Foreskin keratinocyte (primary cell): ENCODE measurements at places on chromosomes 4 and X. TPM values are rescaled to one million over a fixed set of nuclear protein-coding genes. Genes with fewer than 3 reads are reported as not detected.

Gene RHOXF2B
- not detected in 2 replicates for total RNA-seq

Gene PRDM5
- 9.0 and 10.9 TPM in 2 replicates for total RNA-seq

Gene MAGEC3
- not detected in 2 replicates for total RNA-seq

Gene TAF7L
- 0.03 TPM in 1 of 2 replicates, not detected in the other for total RNA-seq

Gene AMTN
- not detected in 2 replicates for total RNA-seq

Gene HS6ST2
- total RNA-seq = 1.3 and 1.5 TPM in 2 replicates

Gene TMPRSS11E
- 0.11 and 0.17 TPM in 2 replicates for total RNA-seq

Gene IGFBP7
- total RNA-seq = 201 and 228 TPM in 2 replicates

Gene GLRA3
- total RNA-seq = not detected in 2 replicates

Gene TSPAN7
- 0.24 and 0.28 TPM in 2 replicates for total RNA-seq

Gene DCAF4L1
- total RNA-seq = 0.10 and 0.11 TPM in 2 replicates

Gene AADAT
- total RNA-seq = 7.6 and 8.6 TPM in 2 replicates

Gene GPR101
- total RNA-seq = not detected in 2 replicates

Gene XG
- total RNA-seq = 17.6 and 20.4 TPM in 2 replicates

Gene NAA11
- not detected in 2 replicates for total RNA-seq

Gene MUC7
- not detected in 2 replicates for total RNA-seq

Gene NUDT10
- 0.53 and 0.75 TPM in 2 replicates for total RNA-seq

Gene C4orf50
- not detected in 2 replicates for total RNA-seq

Gene ESX1
- total RNA-seq = not detected in 2 replicates

Gene WNK3
- total RNA-seq = 1.6 TPM in 2 replicates

Gene FRMPD3
- not detected in 2 replicates for total RNA-seq

Gene SMPX
- not detected in 2 replicates for total RNA-seq

Gene LUZP4
- total RNA-seq = not detected in 2 replicates

Gene SPP1
- 0.17 and 0.18 TPM in 2 replicates for total RNA-seq

Gene FABP2
- not detected in 2 replicates for total RNA-seq

Gene TCEAL8
- total RNA-seq = 96.0 and 110 TPM in 2 replicates

Gene FGG
- total RNA-seq = not detected in 2 replicates

Gene DIPK2B
- total RNA-seq = not detected in 2 replicates

Gene OPHN1
- 5.7 and 6.4 TPM in 2 replicates for total RNA-seq

Gene CENPVL2
- total RNA-seq = not detected in 2 replicates

Gene LONRF3
- not detected in 2 replicates for total RNA-seq

Gene LANCL3
- total RNA-seq = 1.3 and 1.6 TPM in 2 replicates

Gene SUPT20HL2
- not detected in 2 replicates for total RNA-seq

Gene ASB12
- total RNA-seq = 0.07 TPM in 1 of 2 replicates, not detected in the other

Gene IQCM
- not detected in 2 replicates for total RNA-seq

Gene FAM9C
- not detected in 2 replicates for total RNA-seq

Gene ATOH1
- not detected in 2 replicates for total RNA-seq

Gene DCLK2
- total RNA-seq = 0.07 and 0.10 TPM in 2 replicates

Gene RPL9
- total RNA-seq = 1,530 and 1,563 TPM in 2 replicates

Gene MID2
- total RNA-seq = 15.1 and 15.6 TPM in 2 replicates

Gene UGT2B11
- not detected in 2 replicates for total RNA-seq

Gene KLHL13
- 5.2 and 6.5 TPM in 2 replicates for total RNA-seq
